ENCODE measurements at places on chromosomes 4 and X.

DNA sequence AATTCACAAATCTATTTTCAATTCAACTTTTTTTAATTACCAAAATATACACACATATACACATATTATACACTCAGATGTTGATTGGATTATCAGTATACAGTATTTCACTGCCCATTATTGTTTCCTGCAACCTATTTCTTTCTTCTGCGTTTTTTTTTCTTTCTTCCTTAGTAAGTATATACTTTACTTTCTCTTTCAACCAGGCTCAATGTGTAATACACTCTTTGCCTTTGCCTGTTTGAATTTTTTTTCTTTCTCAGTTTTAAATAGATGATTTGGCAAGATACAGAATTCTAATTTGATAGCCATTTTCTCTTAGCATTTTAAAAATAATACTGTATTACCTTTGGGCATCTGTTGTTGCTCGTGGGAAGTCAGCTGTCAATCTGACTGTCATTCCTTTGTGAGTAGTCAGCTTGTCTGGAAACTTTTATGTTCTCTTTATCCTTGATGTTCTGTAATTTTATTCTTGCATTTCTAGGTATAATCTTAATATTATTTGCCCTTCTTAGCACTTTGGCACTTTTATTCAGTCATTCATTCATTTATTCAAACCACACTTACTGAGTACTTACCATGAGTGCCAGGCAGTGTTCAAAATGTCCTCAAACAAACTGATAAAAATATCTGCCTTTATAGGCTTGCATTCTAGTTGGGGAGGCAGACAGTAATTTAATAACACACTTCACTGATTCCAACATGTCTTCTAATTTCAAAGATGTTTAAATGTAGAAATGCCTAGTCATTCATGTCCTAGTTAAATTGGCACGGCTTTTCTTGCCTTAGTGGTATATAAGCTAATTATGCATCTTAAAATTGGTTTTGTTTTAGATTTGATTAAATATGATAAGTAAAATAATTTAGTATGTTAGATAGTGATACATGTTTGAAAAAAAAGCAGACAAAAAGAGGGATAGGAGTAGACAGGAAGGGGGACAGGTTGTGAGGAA is 3.7 kb downstream of the USP38 start:
- DNase-seq: no peak

GRCh38 chrX:30015440-30015839 is 199.9 kb upstream of the MAGEB2 start:
- DNase-seq: no peak

DNA sequence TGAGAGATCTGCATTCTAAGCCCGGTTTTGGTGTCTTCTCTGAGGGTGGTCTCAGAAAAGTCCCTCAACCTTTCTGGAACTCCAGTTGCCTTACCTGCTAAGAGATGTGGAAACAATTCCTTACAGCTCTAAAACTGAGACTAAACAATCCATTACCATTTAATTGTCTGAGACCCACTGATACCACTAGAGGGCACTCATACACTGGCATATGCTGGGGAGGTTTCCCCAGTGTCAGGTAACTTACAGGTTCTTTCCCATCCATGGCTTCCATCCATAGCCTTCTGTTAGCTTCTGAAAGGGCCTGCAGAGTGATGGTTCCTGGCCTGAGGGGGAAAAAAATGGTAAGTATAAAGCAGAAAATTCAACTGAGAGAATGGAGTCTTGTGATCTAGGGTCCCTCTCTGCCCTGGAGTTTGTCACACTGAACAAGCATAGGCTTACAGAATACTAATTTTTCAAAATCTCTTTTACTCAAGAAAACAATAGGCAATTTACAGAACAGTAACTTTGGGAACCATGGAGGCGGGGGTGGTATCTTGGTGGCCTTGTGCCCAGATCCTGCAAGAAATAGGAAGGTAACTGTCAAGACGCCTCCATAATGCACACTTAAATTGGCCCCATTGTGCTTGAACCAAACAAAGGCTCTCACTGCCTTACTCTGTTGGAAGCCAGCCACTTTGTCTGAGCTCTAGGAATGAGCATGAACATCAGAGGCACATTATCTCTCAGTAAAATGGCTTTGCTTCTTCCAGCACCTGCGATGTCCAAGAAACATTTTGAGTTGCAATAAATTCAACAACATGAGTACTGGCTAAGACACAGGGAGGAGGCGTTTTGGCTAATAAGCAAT is 236.1 kb downstream of the OPHN1 start:
- peak; percentile 31 for DNase-seq

GRCh38 chrX:67726018-67726417 is 182.2 kb downstream of the AR start:
- DNase-seq: no peak

DNA sequence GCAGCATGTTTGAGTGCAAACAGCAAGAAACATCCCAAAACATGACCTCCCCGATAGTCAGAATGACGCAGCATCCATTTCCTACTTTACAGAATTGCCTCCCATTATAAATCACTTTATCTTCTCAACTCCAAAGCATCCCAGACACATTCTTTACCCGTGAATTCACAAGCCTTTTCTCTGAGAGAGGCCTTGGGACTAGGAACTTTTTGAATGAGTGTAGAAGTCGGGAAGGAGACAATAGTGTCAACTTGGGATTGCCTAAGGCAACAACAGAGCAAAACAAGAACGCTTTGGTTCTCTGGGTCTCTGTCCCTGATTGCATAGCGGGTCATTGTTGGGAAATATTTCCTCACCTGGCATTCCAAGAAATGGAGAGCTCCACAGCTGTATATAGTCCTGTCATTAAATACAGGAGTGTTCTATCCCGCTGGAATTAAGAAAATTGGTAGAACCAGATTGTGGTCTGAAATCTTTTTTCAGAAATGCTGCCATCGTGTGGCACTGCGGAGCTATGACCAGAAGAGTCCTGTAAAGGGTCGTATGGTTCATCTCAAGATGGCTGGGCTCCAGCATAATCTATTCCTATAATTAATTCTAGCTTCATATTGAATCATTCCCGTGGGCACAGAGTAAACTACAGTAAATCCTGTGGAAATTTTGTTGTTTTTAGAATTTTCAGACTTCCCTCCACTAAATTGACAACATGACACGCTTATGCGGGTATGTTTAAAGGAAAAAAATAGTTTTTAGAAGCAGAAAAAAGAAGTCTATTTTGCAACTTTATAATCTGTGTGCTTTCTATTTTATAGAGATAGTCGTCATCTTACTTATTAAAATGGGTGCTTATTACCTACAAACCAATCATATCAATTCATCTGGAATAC is 2.0 kb upstream of the SPP1 start:
- DNase-seq: peak; percentile 2

DNA sequence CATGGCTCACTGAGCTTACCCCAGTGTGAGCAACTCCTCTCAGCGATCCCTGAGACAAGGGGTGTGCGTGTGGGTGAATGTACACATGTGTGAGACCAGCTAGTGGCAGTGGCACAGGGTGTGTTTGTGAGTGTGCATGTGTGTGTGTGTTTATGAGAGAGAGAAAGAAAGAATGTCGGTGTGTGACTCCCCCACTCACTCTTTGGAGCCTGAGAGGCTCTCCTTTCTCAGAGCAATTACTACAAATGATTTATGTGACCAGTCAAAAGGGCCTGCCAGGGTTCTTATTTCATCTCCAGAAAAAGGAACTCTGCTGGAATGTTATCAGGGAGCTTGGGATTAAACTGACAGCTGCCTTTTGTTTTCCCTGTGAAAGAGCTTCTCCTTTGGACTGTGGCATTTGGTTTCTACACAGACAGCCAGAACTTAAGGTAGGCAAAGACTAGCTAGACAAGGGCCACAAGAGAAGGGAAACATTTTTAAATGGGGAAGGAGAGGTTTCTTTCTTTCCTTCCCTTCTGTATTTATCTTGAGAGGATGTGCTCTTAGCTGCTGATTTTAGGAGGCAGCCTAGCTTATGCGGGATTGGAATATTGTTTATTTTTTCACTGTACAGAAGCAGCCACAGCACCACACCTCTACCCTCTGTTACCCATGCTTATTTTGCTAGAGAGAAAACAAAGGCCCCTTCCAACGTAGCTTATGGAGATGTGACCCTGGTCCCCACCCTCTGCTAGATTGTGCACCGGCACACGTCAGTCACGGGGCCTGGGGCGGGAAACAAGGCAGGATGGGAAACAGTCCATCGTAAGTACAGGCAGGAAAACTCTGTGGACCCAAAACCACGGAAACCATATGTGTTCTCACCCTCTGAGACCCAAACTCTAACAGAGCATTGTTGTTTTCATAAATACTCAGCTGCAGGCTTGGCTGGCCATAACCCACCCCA is 143.5 kb downstream of the MGST2 start:
- DNase-seq: no peak

DNA sequence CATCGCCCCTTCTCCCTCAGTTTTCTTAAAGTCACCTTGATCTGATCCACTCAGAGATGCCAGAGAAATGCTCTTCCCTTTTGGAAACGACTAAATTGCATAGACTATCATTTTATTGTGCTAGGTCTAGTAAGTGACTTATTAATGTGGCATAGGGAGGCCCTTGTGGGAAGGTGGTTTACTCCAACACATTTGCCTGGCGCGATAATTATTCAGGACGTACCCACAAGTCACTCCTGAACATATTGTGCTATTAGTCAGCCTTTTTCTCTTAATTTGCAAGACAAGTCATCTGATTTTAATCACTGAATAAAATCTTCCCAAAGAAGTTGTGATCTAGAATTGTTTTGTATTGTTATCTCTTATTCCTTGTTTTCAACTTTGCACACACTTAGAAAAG is 7.6 kb downstream of the ENPEP start:
- no peak for DNase-seq

DNA sequence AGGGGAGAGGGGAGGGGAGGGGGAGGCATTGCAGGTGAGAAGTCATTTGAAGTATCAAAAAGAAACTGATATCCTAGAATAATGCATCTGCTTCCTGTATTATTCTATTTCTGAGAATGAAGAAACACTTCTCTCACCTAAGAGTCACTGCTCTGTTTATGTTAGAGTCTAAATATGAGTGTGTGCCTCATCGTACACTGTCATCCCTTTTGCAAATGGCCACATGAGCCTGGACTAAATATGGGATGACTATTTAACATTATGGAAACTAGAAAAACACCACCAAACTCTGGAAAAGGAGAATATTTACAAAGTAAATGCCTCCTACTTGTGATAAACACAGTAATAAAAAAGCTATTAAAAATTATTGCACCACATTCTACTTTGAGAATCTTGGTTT is 146.4 kb upstream of the NOCT start:
- DNase-seq: no peak

GRCh38 chr4:38091636-38092035 is 131.4 kb downstream of the PTTG2 start:
- no peak for DNase-seq

DNA sequence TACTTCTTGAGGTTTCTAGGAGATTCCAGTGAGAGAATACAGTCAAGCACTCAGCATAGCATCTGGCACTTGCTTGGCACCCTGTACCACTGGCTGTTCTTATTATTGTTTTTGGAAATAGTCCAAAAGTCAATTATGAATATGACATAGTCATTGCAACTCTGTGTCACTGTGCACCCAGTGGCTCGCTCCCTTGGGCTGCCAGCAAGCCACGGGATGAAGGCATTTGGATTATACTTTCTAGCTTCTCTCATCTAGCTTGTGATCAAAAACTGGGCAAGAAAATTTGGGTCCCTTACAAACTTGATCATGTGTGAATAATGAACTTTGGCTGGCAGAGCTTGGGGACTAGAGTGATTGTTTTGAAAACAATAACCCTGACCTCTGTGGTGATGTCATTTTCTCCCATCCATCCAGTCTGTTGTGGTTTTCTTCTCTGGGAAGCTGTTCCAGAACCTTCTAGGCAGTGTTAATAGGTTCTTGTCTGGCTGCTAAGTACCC is 32.7 kb upstream of the LIMCH1 start:
- no peak for DNase-seq

DNA sequence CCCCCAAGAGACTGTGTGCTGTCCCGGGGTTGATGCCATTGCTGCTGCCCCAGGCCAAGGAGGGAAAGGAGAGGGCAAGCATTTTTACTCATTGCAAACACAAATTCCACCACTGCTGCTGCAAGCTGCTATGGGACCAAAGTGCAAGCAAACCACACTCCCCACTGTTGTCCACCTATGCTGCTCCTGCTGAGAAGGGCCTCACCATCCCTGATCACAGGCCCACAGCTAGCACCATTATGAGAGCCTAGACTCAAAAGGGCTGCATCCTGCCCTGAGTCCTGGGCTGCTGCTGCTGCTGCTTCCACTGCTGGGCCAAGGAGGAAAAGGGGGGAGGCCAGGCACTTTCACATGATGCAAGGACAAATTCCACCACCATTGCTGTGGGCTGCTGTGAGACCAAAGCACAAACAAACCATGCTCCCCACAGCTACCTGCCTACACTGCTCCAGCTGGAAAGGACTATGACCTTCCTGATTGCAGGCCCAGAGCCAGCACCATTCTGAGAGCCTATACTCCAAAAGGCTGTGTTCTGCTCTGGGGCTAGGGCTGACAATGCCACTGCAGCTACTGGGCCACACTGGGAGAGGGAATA is 218.2 kb upstream of the ZCCHC13 start:
- DNase-seq: no peak

DNA sequence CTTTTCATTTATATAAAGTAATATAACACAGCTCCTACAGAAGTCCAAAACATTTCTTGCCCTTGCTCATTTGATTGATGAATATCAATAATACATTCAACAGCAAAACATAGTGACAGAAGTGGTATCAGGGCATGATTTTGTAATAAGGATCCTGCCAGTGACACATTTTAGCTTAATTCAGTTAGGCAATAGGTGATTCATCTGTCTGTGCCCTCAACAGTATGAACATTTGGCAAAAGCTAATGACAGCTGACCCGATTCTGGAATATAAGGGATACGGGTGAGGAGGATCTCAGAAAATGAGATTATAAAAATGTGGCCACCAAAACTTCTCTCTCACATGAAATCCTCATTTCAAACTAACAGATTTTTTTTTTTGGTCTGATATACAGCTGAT is 294.0 kb downstream of the CAMK2D start:
- DNase-seq: peak; percentile 49

DNA sequence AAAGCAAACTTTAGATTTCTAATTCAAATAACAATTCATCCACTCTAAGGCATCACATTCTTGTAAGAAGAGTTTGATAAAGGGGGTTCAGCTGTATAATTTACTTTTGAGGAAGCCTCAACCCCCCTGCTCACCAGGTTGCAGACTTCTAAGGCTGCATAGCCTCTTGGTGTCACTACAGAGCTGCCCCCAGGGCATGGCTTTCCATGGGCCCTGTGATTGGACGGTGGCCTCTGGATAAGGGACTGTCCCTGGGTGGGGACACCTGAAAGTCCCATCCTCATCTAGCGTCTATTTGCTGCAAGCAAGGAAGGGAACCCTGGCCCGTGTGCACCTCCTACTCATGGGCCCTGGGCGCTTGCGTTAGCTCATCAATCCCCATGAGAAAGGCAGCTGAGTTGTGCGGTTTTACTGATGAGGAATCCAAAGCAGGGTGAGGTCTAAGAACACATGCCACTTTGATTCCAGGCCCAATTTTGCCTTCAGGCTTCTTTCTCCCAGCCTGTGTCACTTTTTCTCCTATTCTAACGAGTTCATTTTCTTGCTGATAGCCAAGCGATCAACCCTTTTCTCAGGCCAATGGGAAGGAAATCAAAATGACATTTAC is 51.8 kb downstream of the SCML1 start:
- DNase-seq: no peak
